ENCODE measurements at places on chromosomes 12 and 14.

DNA sequence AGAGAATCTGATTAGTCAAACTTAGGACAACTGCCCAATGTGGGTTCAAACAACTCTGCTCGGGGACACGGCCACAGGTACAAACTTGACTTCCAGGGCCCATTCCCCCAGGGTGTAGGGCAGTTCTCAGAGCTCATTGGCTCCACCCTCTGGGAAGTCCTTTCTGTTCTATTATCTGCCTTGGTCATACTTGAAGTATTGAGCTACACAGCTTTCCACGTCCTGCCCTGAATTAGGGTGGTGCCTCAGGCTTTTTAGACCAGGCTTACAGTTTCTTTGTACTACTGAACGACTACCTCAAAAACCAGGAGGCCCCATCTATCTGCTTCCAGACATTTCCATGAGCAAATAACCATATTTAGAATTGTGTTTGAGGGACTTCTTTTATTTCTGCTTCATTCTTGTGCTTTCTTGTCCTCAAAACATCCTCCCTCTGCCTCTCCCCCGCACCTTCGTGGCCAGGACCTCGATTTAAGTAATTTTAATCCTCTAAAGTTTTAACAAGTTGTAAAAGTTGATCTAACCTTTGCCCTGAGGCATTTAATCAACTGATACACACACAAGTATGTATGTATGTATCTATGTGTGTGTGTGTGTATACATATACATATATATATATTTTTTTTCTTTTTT is 281.7 kb upstream of the AMIGO2 start:
- peak; percentile 15 for DNase-seq

DNA sequence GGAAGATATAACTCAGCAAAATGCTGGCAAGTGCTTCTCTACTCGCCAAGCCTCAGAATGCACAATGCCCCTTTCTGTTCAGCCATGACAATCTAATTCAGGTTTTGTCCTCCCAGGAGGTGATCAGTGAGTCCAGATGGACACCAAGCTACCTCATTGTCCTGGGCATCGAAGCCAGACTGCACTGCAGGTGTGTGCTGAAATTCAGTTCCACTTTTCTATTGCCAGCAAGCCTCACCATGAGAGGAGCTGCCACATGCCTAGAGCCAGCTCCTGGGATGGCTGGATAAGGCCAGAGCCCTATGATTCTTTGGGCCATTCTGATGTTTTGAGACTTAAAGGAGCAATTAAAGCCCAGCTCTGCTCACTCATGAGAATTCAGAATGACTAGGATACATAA is 186.7 kb downstream of the GRIN2B start:
- no peak for DNase-seq

- DNase-seq, result no peak
These were observed 342.6 kb downstream of the NOVA1 start for GRCh38 chr14:26255213-26255612.

DNA sequence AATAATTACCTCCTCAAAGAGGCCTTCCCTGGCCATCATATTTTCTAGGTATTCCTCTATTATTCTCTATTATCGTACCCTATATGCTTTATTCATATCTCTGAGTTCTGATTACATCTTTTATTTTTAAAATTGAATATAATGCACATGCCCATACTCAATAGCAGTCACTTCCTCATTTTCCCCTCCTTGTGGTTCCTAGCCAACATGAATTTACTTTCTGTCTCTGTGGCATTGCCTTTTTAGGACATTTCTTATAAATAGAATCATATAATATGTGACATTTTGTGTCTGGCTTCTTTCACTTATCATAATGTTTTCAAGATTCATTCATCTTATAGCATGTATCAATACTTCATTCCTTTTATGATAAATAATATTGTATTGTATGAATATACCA is 74.4 kb upstream of the TRHDE start:
- no peak for DNase-seq

DNA sequence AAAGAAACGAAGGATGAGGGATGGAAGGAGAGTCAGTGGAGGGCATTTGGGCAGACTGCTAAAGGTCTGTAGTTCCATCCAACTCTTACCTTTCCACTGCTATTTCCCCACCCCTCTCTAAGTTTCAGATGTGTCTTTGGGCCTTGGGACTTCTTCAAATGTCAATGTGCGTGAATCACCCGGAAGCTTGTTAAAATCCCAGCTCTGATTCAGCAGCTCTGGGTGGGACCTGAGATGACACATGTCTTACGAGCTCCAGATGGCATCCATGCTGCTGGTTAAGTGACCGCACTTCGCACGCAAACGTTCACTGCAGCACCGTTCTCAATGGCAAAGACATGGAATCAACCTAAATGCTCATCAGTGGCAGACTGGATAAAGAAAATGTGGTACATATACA is 309.9 kb downstream of the VRK1 start:
- no peak for DNase-seq

DNA sequence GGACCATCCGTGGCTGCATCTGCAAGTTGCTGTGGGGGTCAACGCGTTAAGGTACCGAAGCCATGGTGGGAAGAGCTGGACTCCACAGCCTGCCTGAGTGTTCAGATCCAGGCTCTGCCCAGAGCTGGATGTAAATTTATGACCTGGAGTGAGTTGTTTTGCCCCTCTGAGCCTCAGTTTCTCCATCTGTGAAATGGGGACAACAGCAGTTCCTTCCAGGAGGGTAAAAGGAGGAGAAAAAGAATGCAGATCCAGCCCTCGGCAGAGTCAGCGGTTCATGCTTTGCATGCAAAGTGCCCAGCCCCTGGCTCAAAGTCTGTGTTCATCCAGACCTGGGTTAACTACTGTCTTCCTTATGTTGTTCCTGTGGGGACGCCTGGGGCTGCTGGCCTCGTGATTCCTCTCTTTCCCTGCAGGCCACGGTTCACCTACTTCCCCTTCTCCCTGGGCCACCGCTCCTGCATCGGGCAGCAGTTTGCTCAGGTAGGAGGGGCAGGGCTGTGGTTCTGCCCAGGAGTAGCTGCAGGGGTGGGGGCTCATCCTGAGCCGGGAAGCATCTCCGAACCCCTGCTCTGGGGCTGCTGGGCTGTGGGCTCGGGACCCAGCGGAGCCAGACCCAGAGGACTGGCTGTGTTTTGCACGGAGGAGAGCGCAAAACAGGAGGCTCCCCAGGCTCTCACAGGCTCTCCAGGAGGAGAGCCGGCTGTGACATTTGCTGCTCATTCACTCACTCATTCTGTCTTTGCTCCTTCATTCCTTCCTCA is 41.9 kb downstream of the CYP46A1 start:
- DNase-seq, result no peak

DNA sequence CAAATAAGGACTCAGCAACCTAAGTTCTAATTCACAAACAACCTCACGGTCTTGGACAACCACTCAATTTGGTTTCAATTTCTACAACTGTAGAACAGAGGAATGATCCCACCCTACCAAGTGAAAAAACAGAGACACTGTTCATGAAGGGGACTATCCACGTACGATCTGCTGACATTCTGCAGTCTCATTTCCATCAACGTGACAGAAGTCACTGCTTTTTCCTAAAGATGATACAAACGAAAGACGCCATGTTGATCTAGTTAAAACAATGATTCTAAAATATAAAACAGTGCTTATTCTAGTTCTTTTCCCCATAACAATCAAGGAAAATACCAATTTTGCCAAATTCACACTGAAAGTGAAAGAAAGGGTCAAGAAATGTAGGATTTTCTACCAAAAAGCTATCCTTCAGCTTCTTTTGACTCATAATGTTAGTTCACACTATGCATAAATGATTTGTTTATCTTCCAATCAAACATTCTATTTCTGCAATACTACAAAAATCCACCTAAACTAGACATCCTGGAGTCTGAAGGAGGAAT is 38.1 kb downstream of the CORO1C start:
- DNase-seq, result no peak

- no peak for DNase-seq
These were observed 2.4 kb upstream of the FLRT2 start for GRCh38 chr14:85527445-85528035.

DNA sequence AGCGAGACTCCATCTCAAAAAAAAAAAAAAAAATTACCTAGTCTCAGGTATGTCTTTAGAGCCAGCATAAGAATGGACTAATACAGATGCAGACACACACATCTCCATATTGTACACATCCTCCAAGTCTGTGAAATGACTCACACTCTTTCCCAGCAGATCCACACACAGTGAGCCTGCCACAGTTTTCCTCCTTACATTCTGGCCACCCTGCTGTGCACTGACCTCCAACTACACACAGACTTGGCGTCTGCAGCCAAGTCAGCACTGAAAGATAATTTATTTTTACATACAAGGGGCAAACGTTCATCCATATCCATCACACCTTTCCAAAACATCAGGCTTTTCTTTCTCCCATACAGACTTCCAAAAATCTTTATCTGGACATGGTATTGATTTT is 115.9 kb downstream of the SLC25A21 start:
- no peak for DNase-seq

GRCh38 chr14:105767315-105767714 is 240.9 kb downstream of the TMEM121 start:
- DNase-seq, result no peak

- peak; percentile 34 for DNase-seq
These were observed 44.0 kb downstream of the ARMH4 start for GRCh38 chr14:58107947-58108552.

- no peak for DNase-seq
These were observed 5.7 kb downstream of the PTHLH start for GRCh38 chr12:27966870-27967269.

GRCh38 chr12:13028825-13029570 is 15.2 kb upstream of the FAM234B start:
- DNase-seq, result no peak

- DNase-seq, result no peak
These were observed 25.9 kb downstream of the TCHP start for GRCh38 chr12:109926016-109926415.

- no peak for DNase-seq
These were observed 318.7 kb downstream of the LRFN5 start for GRCh38 chr14:41925409-41925808.
